ENCODE measurements at places on chromosomes 3 and 15. TPM values are rescaled to one million over a fixed set of nuclear protein-coding genes. Genes with fewer than 3 reads are reported as not detected.

GRCh38 chr3:9779075-9779593 lies 9.4 kb upstream of the CAMK1 start:
- no peak for DNase-seq

DNA sequence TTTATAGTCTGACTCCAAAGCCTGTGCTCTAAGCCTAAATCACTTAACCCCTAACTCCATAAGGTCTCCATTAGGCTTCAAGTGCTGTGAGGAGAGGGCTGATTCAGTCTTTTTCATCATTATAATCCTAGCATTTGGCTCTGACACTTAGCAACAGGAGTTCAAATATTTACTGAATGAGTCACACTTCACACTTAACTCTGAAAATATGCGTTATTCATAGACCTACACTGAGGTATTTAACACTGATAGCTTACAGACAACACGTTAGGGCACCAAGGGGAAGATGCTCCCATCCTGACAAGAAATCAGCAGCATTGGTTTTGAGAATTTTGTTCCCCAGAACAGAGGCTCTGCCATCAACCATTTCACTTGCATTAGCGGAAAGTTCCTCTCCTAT lies 53.5 kb downstream of the MSL2 start:
- DNase-seq = peak; percentile 79

- peak; percentile 78 for DNase-seq
Observed at GRCh38 chr15:70269991-70270751, 172.5 kb upstream of the TLE3 start.

DNA sequence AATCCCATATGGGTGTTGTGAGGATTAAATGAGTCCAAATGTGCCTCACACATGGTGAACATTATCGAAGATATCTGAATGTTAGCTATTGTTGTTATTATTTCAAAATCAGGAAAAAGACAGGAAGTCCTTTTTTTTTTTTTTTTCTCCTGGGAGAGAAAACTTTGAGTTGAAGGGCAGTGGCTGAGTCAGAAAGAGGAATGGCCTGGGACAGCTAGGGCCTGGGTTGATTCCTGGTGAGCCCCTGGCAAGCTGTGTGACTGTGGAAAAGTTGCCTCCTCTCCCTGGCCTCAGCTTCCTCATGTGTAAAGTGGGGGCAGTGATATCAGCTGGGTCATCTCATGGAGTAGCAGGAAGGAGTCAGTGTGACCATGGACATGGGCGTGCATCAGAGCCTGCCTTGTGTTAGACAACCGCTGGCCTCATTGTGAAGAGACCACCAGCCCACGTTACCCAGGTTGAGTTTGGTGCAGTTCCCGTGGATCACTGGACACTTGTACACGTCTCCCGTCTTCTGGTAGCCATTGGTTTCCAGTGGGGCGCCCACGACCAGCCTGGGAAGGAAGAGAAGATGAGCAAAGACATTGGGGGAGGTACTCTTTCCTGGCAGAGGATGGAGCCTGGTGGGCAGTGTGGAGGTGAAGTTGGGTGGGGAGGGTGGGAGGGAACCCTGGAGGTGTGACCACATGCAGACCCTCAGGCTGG lies 63.1 kb downstream of the ITGA11 start:
- no peak for DNase-seq

GRCh38 chr3:87298111-87298718 lies 21.8 kb upstream of the POU1F1 start:
- DNase-seq = peak; percentile 31

DNA sequence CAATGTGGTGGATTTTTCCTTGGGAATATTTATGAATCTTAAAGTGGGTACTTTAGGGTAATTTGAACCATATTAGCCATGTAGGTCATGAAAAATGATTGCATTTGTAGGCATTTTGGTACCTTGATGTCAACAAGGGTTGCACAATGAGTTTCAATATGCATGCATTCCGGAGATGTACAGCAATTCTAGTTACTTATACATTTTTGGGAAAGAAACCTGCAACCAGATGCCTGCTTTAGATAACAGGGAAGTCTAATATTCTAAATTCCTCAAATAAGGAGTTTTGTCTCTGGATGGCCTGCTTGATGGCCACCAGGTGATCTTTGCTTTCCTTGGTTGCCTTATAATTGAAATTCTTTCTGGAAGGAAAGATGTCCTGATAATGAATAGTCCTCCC lies 240.5 kb upstream of the SETMAR start:
- no peak for DNase-seq

- DNase-seq = peak; percentile 1
Observed at GRCh38 chr3:33067484-33067883, 29.5 kb downstream of the GLB1 start.

DNA sequence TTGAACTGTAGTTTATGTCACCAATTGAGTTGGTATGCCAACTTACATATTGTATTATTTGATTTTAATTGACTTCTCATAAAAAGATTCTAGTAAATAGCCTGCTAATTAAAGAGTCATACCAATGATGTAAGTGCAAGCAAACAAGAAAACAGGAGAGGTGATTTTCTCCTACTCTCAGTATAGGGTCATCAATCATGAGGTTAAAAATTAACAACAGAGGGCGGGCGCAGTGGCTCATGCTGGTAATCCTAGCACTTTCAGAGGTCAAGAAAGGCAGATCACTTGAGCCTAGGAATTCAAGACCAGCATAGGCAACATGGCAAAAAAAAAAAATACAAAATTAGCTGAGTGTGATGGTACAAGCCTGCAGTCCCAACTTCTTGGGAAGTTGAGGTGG lies 108.7 kb downstream of the MYO9A start:
- DNase-seq = peak; percentile 79

GRCh38 chr3:47578119-47578632 lies 489 bp downstream of the CSPG5 start:
- DNase-seq = no peak

GRCh38 chr3:71421475-71421819 lies 162.1 kb downstream of the FOXP1 start:
- no peak for DNase-seq

RHCG gene
- total RNA-seq = not detected

LMCD1 gene
- total RNA-seq = 28.6 TPM

GSK3B gene
- total RNA-seq = 31.7 TPM

GOLGA6L4 gene
- not detected for total RNA-seq

ATP2C1 gene
- 36.4 TPM for total RNA-seq
